ENCODE measurements at places on chromosomes 7 and 10.

- no peak for DNase-seq
Observed at GRCh38 chr10:6101181-6101580, 12.3 kb downstream of the RBM17 start.

GRCh38 chr10:49269523-49269922, 29.4 kb upstream of the C10orf71 start:
- DNase-seq = no peak

DNA sequence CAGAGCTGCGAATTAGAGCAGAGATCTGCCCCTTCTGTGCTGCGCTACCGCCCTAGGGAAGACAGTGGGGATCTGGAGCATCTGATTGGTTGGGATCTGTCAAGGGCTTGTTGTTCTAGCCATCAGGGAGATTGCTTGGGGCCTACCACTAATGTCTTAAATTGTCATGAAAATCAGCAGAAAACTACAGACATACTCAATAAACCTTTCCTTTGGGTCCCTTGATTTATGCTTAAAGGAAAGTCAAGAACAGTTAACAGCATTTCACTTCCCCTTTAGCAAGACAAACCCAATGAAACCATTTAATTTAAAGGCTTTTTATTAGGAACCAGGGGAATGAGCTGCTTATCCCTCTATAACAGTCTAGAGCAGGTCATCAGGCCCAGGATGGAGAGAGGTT, 10.0 kb downstream of the SLC25A28 start:
- DNase-seq = no peak

DNA sequence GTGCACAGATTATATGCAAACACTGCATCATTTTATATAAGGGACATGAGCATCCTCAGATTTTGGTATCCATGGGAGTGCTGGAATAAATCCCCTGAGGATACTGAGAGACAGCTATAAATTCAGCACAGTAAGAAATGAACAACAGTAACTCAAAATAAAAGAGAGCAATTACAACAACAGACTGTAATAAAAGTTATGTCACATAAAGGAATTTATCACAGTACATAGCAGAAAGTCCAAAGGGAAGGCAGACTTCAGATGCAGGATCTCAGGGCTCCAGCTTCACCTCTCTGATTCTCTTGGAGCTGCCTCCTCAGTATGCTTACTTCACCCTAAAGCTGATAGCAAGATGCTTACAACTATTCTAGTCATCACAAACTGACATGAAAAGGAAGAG, 43.9 kb upstream of the STRIP2 start:
- no peak for DNase-seq

DNA sequence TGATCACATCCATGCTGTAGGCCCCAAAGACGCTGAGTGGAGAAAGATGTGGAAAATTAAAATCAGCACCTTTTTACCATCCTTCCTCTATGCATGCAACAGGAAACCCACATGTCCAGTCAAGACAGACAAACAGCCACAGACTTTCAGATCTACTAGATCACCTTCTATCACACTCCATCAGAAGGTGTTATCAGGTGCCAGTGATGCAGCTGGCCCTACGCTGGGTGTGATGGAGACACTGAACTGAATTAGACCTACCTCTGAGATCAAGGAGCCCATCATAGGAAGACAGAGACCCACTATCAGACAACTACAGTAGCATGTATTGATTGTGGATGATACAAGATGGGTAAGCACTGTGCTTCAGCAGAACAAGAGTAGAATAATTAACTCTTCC, 15.5 kb downstream of the CYP3A4 start:
- no peak for DNase-seq

DNA sequence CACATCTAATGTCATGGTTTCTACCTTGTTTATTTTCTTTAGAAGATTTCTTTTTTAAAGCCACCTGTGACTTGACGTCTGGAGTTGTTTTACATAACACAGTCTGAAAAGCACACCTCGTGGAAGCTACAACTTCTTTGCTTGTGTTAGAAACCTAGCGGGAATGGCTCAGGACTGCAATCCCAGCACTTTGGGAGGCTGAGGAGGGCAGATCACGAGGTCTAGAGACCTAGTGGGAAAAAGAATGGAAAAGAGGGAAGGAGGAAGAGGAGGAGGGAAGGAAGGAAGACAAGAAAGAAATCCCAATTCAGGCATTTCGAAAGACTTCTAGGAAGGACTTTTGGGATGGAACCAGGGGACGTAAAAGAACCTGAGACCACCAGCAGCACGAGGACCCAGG, 146.3 kb upstream of the CELF2 start:
- DNase-seq = no peak

- no peak for DNase-seq
Observed at GRCh38 chr7:90067171-90067570, 87.1 kb upstream of the STEAP1 start.

DNA sequence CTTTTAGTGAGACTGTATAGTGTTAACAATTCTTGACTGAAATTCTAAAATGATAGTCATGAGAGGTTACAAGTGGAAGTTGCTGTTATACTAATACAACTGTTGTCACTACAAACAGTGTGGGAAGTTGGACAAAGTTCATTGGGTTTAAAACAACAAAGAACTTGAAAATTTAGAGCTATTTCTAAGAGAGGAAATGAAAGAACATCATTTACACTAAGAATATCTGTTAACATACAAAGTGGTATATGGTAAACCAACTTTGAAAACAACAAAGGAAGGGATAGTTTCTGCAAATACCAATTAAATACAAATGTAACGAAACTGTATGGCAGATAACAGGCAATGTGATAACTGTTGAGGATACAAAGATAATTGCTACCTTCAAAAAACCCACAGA, 11.6 kb downstream of the MTPN start:
- DNase-seq = no peak

- peak; percentile 55 for DNase-seq
Observed at GRCh38 chr7:105429746-105430612, 41.3 kb upstream of the SRPK2 start.

DNA sequence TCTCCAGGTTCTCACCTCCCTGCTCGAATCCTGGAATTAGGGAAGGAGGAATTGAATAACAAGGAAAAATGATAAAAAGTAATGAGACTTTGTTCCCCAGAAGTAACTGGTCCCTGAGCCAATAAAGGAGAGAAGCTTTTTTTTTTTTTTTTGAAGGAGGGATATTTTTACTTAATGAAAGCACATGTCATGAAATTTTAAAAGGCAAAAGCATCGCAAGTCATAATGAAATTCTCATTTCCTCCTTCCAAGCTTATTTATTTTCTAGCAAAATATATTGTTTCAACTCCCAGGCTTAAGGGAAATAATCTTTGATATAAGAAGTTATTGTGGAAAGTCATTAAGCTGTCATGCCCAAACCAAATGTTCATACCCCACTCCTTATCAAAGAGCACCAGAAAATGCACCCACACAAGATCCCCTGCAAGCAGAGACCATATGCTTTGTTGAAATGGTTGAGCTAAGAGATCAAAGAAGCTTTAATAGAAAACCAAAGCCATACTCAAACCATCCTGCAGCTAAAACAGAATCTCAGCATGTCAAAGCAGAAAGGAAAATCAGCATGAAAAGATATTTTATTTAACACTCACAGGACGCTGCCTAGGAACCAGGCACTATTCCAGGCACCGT, 16.7 kb upstream of the ABCC2 start:
- DNase-seq = no peak

- DNase-seq = no peak
Observed at GRCh38 chr7:139596626-139597025, 73.1 kb downstream of the CLEC2L start.

DNA sequence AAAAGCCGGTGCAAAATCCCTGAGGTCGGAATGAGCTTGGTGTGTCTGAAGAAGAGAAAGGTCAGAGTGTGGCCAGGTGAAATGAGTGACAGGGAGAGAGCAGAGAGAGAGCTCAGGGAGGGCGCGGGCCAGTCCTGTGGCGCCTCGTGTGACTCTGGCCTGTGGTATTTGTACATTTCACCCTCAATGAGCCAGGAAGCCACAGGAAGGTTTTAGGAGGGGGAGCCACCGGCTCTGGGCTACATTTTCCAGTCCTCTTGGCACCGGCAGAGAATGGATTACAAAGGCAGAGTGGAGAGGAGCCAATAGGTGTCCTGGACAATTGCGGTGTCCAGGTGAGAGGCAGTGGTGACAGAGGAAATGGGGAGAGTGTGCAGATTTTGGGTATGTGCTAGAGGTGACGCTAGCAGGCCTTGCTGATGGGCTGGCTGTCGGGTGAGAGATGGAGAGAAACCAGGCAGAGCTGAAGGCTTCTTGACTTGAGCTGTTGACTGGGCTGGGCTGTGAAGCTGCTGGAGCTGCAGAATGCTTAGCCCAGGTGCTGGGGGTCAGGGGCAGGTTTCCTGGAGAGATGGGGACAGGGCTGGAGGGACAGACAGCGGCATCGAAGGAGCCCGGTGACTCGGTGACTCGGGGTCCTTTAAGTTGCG, 38.1 kb downstream of the COL13A1 start:
- peak; percentile 40 for DNase-seq

GRCh38 chr10:7481368-7481765, 70.5 kb upstream of the SFMBT2 start:
- DNase-seq = no peak

- DNase-seq = peak; percentile 52
Observed at GRCh38 chr10:23994459-23995046, 214.4 kb upstream of the KIAA1217 start.

- DNase-seq = no peak
Observed at GRCh38 chr10:90047243-90047729, 345.9 kb downstream of the KIF20B start.

DNA sequence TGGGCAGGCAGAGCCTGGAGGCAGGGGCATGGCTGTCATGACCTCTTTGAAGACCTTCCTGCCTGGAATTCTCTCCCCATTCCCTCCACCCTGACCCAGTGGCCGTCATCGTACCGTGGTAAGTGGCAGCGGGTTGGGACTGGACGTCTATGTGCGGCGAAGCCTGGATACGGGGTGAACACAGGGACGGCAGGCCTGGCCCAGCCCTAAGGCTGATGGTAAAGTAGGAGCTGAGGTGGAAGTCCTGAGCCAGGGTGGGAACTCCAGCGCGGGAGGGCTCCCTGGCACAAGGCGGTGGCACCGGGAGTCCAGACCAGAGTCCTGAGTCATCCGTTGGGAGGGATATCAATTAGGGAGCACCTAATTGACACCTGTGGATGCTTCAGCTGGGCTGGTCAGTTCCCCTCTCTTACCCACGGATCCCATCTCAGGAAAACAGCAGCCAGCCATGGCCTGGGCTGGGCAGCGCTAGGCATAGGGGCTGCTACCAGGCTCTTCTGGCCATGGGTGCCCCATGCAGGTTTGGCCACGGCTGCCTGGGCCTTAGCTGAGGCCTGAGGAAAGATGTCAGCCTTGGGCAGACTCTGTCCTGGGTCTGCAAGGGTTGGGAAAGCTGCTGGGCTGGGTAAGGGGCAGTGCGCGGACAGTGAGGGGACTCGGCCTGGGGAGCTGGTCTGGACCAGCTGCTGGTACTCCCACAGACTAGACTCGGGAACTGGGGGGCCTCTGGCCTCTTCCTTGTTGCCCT, 3.3 kb downstream of the PPIF start:
- DNase-seq = no peak

DNA sequence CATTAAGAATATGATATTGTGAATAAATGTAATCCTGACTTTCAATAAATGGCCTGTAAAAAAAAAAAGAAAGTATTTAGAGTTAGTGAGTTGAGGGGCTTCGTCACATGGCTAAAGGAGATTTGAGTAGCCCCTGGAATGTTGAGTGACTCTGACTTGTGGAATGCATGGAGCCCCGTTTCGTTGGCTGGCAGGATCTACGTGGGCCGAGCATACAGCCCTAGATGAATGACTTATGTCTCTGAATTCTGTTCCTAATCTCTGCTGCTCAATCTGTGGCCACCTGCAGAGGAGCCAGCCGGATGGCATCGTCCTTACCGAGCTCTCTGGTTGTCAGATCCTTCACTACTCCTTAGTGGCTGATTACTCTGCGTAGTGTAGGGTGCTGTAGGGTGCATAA, 155.7 kb downstream of the MGMT start:
- DNase-seq = no peak

DNA sequence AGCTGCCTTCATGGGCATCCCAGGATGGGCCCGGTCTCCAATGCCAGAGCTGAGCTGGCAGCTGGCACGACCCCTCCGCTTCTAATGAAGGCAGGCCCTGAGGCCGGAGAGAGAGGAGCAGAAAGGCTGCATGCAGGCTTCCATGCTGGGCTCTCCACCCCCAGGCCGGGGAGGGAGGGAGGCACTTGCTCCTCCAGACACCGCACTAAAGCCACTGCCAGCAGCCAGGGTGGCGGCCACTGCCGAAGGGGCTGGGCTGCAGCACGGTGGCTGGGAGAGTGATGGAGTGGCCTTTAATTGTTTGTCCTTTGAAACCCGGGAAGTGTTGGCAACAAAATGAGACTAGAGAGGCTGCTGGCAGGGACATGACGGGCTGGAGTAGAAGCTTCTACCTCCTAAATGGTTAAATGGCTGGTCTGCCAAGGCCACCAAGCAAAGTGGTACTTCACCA, 236.5 kb downstream of the SKAP2 start:
- no peak for DNase-seq

DNA sequence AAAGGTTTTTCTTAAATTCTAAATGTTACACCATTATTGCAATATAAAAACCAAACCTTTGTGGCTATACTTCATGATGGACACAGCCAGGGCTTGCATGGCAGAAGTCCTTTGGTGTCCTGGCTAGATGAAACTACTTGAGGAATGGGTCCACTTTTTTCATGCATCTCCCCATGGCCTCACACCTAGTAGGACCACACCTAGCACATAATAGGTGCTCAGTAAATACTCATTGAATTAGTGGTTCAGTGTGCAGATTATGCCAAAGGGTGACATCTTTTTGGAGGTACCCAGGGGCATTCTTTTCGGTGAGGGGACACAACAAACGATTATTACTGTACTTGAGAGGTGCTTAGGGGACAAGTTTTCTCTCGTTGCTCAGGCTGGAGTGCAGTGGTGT, 20.7 kb upstream of the SRGN start:
- no peak for DNase-seq

DNA sequence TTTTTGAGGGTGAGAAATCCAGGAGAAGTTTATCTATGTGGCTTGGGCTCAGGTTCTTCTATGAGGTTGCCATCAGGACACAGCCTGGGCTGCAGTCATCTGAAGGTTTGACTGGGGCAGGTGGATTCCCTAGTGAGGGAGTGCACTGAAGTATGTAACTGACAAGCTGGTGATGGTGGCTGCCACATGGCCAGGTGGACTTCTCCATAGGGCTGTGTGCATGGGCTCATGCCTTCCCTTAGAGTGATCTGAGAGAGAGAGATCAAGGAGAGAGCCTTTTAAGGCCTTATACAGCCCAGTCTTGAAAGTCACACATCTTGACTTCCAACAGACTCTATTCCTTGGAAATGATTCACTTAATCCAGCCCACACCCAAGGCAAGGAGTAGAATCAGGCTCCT, 266.6 kb upstream of the PITRM1 start:
- no peak for DNase-seq
